Left cardiac atrium (tissue), 4 donors: ENCODE measurements at places on chromosomes 7 and 10.

DNA sequence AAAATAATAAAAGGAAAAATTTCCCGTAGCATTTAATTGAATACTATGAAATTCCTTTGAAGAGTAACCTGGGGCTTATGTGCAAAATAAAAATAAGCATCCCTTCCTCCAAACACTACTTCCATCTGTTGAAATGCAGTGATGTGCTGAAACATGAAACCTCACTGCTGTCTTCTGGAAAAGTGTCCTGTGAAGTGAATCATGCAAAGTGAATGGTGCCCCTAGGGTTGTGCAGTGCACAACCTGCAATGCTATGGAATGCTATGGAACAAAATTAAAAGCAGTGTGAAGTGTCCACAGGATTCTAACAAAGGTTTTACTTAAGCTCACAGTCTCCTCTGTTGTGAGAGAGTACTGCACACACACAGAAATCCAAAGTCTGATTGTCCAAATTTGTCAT lies 480.9 kb downstream of the ETV1 start:
- no peak for DNase-seq

- DNase-seq, result no peak
Observed at GRCh38 chr7:55533729-55534080, 38.6 kb downstream of the VOPP1 start.

GRCh38 chr7:122919643-122920181 lies 33.5 kb upstream of the CADPS2 start:
- no peak for DNase-seq

- DNase-seq, result no peak
Observed at GRCh38 chr7:136312592-136312991, 335.4 kb upstream of the MTPN start.

GRCh38 chr10:59337201-59337652 lies 25.1 kb downstream of the FAM13C start:
- no peak for DNase-seq

DNA sequence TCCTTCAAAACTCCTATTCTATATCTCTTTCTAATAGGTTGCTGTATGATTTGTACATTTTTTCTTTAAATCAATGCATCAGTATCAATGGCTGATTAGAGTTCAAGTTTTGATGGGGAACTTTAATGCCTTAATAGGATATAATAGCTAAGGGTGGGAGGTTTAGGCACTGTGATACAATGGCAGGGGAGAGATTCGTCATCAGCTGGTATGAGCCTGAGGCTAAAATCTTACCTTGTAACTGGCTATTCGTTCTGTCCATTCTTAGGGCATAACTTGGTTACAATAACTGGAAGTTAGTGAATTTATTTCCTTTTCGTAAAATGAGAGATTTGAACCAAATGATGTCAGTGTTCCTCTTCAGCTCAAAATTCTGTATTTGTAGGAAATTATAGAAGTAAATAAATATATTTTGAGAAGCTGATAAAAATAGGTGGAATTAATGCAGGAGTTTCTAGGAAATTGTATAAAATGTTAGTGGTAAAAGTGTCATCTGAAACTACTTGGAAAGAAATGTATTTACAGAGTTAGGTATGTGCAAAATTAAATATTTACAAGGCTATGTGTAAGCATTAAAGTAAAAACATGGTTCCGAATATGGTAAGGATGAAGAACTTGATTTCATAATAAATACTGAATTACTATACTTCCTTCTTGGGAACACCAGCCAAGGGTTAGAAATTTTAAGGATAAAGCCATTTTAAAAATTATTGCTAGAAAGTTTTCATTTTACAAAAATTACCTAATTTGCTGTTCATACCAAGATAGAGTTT lies 27.5 kb upstream of the NAMPT start:
- no peak for DNase-seq

DNA sequence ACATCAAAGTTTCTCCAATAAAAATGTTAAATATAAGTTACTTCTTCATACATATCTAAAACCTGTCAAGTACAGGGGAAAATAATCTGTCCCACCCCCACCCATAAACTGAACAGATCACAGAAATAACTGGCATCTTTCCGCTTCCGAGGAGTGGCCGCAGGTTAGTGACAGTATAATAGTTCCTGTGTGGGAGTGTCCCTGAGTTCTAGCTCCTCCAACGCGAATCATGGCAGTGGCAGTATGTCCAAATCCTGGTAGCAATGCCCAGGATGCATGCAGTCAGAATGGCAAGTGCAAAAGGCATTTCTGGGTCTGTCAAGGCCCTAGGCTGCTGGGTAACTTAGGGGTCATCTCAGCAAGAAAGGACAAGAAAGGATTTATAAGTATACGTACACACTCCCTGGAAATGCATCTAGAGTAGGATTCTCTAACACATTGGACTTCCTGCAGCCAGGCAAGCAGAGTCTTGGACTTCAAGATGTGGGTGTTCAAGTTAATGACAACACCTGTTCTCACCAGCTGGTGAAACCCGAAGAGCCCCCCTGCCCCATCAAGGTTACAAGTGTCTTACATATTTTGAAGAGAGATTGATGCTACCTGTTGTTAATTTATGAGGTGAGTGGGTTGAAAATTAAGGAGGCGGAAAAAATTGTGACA lies 94.4 kb upstream of the COL1A2 start:
- DNase-seq, result no peak

DNA sequence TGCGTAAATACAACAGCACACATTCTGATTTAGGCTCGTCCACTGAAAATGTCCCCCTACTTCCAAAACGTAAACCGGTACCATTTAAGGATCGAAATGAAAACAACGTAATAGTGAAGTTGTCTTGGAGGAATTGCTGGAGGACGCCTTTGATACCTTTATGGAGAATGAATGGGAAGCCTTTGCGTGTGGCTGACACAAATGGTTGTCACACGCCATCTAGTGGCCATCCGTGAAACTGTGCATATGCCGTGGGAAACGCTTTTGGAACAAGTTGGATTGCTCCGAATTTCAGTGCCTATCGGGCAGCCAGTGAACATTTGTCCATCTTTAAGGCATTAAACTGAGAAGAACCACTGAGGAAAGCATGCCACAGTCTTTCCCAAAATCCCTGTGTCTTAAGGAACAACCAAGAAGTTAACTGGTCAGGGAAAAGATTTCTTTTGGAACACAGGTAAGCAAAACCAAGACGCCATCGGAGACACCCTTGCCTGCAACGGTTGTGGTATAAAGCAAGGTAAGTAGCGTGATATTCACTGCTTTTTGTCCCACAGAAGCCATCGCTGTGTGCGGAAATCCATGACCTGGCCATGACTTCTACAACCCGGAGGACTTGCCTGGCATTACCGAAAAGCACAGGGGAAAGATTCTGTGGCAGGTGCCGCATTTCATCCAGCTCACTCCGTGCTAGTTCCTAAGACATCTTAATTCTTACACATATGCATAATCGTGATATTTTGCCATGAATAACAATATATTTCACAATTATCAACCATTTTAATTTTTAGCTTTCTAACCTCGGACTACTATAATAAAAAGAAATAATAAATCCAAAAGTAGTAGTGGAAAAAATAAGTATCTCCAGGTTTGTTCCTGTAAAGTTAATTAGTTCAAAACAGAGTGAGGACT lies 100.6 kb downstream of the FAM204A start:
- peak; percentile 77 for DNase-seq

DNA sequence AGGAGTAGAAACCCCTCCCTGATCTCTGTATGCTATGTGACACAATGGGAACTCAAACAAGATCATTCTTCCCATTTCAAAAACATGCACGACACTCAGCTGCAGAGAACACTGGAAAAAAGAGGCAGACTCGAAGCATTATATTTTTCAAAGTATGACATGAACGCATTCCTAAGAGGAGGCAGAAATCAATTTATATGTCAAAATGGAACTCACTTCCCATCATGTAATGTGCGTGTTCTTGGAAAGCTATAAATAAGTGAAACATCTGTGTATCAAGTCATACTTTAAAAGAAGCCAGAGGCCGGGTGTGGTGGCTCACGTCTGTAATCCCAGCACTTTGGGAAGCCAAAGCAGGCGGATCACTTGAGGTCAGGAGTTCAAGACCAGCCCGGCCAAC lies 142.7 kb downstream of the ICA1 start:
- DNase-seq, result no peak

DNA sequence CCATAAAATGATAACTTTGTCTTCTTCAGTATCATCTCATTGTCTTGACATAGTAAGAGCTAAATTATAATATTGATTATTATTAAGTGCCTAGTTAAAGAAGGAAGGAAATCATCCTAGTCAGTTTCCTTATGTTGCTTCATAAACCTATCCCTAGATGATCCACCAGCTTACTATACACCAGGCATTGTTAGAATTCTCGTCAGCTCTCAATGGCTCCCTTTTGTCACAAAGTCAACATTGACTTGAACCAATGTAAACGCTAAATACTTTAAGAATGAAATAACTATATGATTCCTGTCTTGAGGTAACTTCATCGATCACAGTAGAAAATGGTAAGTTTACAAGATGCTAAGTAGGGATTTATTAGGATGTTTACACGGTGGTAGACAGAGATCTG lies 1162.9 kb downstream of the CNTNAP2 start:
- no peak for DNase-seq

- DNase-seq, result no peak
Observed at GRCh38 chr7:30175180-30175579, 40.4 kb downstream of the MTURN start.

GRCh38 chr7:102261451-102261850 lies 25.2 kb upstream of the SH2B2 start:
- DNase-seq, result no peak

GRCh38 chr7:121187222-121187621 lies 141.6 kb upstream of the WNT16 start:
- no peak for DNase-seq

DNA sequence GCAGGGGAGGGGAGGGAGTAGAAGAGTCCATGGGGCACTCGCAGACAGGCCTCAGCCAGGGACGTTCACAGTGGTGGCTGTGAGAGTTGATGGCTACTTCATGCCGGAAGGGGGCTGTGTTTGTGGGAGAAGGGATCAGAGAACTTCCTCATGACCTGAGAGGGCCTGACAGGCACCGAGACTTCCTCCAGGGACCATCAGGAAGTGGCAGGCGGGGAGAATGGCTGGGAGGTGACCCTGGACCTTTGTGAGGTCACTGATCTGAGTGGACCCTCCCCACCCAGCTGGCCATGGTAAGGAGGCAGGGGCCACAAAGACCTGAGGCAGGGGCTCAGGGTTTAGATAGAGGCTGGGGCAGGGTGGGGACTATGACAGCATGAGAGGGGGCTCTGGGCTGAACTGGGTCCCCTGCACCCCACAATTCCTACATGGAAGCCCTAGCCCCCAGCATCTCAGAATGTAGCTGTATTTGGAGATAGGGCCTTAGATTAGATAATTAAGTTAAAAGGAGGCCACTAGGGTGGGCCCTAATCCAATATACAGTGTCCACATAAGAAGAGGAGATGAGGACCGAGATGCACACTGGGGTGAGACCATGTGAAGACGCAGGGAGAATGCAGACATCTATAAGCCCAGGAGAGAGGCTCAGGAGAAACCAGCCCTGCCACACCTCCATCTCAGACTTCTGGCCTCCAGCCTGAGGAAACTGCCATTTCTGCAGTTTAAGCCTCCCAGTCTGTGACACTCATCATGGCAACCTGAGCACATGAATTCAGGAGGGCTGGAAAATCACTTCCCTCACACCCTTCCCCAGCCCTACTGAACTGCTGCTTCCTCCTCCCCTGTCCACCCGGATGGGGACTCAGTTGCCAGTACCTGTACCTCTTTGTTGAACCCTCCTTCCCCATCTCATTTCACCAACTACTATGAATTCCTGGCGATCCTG lies 273.9 kb upstream of the ZNF32 start:
- no peak for DNase-seq

DNA sequence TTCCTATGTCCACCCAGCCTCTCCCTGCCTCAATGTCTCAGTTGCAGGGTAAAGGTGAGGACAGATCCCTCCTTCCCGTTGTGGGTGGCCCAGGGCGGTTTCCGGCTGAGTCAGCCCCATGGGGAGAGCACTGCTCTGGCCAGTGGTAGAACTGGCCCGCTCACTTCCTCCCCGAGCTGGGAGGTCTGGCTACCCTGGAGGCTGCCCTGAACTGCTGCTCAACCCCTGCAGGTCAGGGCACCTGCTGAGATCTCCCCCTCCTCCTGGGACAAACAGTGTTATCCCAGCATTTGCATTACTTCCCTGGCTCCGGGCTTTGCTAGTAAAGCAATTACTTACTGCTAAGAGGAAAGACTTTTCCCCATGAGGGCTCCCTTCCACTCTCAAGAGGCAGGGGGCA lies 21.4 kb upstream of the IMPDH1 start:
- no peak for DNase-seq

DNA sequence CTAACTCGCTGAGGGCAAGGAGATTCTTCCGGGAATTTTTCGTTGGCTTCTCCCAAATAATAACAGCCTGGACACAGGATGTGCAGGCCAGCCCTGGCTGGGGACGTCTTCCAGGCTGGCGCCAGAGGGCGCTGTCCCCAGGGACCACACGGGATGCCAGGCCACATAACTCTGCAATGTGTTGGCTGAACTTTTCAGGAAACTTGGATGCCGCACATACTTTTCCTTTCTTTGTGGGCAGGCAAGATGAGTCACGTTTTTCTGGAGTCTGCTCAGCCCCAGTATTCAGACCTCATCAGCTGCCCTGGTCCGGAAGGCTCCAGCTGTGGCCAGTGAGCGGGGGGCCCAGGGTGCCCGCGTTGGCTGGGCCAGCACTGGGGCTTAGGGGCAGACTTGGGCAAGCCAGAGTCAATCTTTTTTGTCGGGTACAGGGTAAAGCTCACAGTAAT lies 122.7 kb downstream of the PRKAG2 start:
- peak; percentile 85 for DNase-seq

DNA sequence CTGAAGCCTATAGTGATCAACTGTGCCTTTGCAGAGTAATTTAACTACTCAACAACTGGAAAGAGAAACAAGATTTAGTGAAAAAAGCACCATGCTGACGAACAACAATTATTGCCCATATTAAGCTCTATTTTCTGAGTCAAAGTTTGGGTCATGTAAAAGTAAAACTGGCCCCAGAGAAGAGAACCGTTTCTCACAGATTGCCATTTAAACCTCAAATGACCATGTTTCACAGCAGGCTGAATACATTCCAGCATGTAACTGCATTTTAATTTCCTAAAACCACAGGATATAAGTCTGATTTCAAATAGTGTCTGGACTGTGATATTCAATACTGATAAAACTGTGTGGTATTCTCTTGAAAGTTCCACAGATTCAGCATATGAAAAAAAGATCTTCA lies 140.7 kb downstream of the ATE1 start:
- no peak for DNase-seq

- peak; percentile 47 for DNase-seq
Observed at GRCh38 chr10:14450041-14450491, 119.3 kb upstream of the FRMD4A start.

- DNase-seq, result no peak
Observed at GRCh38 chr7:35736725-35737124, 41.8 kb upstream of the HERPUD2 start.

DNA sequence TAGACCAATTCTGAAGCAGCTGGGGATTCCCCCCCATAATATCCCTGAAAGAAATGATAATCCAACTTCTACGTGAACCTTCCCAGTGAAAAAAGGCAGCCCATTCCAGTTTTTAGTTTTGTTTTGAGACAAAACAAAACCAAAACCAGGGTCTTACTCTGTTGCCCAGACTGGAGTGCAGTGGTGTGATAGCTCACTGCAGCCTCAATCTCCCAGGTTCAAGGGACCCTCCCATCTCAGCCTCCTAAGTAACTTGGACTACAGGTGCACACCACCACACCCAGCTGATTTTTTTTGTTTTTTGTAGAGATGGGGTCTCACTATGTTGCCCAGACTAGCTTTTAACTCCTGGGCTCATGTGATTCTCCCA lies 12.5 kb upstream of the ARPC1A start:
- no peak for DNase-seq

- no peak for DNase-seq
Observed at GRCh38 chr10:70283445-70284399, at the start of gene NPFFR1. Gene NPFFR1, minus strand, starts transcription at chr10:70284004. Its CDS starts 328 bp downstream, at chr10:70283676.
